Midbrain (tissue), 1 donor: ENCODE measurements at places on chromosomes 1 and 21.

DNA sequence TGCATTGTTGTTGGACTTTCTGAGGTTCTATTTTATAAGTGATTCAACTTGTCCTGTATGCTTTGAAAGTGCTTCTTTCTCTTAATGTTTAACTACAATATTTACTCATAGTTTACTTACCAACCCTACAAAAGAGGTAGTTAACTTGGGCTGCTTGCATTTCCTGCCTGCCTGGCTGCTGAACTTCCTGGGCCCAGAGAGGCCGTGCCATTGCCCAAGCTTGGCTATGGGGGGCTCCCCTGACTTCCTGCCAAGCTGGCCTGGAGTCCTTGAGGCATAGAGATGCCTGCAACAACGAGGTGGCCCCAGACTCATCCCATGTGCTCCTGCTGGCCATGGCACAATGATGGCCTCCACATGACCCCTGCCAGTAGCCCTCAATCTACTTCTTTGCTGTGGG, 361.6 kb upstream of the PLD5 start:
- no peak for DNase-seq

DNA sequence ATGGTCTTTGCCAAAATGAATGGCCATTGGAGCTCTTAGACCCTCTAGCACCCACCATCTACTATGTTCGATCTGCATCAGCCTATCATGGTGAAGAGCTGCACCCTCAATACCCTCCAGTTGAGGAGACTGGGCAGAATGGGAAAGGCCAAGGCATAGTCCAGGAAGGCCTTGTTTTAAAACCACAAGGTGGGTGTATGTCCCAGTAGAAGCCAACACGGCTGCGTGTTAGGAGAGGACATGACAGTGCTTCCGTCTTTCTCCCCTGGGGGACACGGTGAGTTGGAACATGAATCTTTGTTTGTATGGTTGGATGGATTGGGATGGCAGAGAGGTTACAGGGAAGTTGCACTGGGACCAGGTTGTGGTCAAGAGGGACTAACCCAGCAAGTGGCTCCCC, 18.6 kb upstream of the SH3D21 start:
- no peak for DNase-seq

- DNase-seq, result no peak
These were observed 46.8 kb upstream of the C1orf198 start for GRCh38 chr1:230915078-230915477.

DNA sequence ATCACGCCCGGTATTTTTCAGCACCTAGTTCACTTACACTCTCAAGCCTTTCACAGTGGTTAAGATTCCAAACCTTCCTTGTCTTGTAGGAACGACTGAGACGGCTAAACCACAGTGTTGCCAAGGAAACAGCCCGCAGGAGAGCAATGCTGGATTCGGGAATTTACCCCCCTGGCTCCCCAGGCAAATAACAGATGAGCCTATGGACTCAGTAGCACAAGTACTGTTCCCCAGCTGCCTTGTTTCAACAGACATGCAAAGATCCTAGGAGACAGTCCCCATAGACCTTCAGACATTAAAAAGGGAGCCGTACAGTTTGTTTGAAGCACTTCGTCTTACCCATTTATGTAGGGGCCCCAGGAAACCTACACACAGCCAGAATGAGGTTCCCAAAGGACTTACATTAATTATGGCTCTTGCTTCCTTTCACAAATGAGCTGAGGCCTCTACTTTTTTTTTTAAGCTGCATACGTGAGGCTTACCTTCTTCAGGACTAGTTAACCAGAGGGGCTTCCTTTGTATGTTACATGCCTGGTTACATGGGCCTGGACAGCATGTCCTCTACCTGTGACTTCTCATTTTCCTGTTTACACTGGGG, 2.7 kb downstream of the SNAPIN start:
- no peak for DNase-seq

DNA sequence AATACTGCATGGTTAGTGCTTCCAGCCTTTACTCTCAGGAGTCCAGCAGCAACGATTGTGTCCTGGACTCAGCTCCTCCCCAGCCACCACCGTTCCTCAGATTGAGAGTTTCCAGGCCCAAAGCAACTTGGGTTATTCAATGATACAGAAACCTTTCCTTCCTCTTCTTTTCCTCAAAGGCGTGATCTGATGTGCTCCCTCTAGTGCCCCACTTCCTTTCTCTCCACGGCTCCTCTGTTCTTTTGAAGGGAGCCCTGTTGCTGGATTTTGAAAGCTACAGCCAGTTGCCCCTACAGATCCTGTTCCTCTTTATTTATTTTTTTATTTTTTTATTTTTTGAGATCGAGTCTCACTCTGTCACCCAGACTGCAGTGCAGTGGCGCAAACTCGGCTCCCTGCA, 14.1 kb downstream of the CRP start:
- DNase-seq, result no peak

- DNase-seq, result no peak
These were observed 126.2 kb upstream of the SERBP1 start for GRCh38 chr1:67556297-67556900.

DNA sequence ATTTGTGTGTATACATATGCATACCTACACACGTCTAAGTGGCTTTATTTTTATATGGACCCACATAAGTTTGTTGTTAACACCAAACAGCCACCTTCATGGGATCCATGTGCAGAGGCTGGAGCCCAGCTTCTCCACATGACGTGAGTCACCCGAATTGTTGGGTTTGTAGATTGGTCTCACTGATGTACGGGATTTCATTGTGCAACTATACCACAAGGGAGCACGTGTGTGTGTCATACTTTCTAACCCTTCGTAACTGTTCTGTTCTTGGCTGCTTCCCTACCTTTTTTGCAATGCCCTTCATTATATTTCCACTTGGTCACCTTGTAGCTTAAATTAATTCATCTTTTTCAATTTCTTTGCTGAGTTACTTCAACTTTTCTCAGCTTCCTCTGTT, 21.0 kb downstream of the SPRTN start:
- no peak for DNase-seq

DNA sequence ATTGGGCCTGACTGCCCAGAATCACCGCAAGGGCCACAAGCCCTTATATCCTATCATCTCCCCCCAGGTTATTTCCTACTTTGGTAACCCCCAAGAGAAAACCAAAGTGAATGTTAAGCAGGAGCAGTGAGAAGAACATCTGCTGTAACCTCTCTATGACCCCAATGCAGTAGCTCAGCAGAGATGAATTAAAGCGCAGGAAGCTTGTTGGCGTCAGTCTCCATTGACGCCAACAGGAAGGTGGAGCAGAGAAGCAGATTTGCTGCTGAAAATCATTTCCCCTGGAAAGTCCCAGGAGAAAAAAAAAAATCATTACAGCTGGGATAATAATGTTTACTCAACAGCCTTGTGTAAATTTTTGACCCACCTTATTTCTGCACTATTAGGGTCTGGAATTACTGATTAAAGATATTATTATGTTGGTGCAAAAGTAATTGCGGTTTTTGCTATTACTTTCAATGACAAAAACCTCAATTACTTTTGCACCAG, 33.2 kb upstream of the FAM163A start:
- DNase-seq, result no peak

GRCh38 chr1:45437323-45437722, 53.6 kb downstream of the TESK2 start:
- DNase-seq, result no peak

- DNase-seq, result no peak
These were observed 92.1 kb downstream of the OMA1 start for GRCh38 chr1:58454385-58454784.

DNA sequence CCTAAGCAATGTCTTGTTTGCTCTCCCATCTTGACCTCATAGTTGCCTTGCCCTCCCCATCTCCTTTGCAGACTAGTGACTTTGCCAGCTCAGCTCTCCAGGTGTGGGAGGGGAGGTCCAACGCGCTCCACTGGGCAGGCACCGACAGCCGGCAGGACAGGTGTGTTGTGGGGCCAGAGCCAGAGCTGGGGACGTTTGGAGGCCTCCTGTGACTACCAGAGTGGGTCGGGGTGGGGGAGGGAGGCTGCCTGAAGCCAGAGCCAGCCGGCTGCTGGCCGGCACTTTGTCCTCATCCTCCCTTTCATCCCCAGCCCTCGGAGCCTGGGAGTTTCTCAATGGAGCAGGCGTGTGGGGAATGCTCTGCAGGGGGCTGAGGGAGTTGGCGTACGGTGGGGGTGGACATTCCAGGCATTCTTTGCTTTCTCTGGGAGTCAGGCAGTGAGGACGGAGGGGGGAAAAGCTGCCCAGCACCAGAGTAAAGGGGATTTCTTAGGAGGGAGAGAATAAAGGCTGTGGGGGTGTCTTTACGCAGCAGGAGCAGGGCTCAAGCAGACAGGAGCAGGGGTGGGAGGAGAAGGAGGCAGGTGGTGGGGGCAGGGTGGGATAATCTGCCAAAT, 20.2 kb downstream of the NUAK2 start:
- DNase-seq, result no peak

- DNase-seq, result no peak
These were observed 126.0 kb upstream of the IPO9 start for GRCh38 chr1:201702936-201703335.

DNA sequence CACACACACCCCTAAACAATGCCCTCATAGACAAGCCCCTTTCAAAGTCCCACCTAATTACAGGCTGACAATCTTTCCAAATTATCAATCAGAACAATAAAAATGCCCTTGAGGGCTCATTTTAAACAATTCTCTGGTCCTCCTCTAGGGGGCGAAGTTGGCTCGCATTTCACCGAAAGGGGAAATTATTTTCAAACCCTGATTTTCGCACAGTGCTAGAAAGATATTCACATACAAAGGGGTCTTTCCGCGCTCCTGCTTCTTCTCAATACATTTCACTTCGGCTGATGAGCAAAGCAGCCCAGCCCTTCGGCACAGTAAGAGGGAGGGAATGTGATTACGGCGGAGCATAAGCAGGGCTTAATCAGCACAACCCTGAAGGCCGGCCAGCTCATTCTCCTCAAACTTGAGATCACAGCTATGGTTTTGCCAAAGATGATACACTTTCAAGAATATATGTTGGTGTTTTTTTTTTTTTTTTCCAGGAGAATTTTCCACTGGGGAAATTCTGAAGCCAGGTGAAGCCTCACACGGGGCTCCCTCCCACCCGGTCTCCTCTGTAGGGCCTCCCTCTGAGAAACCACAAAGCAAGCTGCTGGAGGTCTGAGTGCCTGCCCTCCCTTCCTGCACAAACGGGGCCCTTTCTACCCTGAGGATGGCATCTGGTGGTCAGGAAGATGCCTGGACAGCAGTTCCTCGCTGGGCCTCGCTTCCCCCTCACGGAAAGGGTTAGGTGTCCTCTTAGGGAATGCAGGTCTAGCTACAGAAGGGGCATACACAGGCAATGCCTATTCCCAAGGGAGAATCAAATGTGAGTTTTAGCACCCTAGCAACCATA, 66.9 kb downstream of the GNG12 start:
- peak; percentile 72 for DNase-seq

GRCh38 chr1:23126801-23127200, 41.9 kb downstream of the LUZP1 start:
- DNase-seq, result no peak

GRCh38 chr1:32327204-32327603, 8.8 kb downstream of the MARCKSL1 start:
- no peak for DNase-seq

DNA sequence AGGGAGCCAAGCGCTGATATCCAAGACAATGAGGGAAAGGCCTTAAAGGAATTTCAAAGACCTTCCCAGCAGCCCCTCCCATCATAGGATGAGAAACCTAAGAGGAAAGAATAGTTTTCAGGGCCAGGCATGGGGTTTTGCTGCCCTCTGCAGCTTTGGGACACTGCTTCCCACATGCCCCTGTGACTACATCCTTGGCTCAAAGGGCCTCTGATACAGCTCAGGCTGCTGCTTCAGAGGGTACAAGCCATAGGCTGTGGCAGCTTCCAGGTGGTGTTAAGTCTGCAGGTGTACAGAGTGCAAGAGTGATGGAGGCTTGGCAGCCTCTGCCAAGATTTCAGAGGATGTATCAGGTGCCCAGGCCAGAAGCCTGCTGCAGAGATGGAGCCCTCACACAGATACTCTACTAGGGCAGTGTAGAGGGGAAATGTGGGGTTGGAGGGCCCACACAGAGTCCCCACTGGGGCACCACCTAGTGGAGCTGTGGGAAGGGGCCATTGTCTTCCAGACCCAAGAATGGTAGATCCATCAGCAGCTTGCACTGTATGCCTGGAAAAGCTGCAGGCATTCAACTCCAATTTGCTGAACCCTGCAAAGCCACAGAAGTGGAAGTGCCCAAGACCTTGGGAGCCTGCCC, 125.8 kb downstream of the SLC45A1 start:
- no peak for DNase-seq

DNA sequence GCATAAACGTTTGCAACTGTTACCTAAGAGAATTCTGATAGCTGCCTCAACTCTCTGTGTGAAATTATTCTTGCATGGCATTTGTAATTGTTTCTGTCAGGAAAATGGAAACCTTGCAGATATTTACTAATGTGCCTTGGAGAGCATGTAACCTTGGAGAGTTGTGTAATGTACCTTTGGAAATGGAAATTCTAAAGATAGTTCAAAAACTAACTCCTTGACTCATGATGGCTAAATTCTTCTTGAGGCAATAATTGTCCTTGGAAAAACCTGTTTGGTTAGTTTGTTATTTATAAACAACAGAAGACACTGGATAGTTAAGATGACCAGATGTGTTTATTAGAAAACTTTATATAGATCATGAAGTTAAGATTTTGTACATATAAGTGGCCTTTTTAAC, 1033.8 kb downstream of the PLA2G4A start:
- DNase-seq, result no peak

- no peak for DNase-seq
These were observed 251.1 kb downstream of the NPHP4 start for GRCh38 chr1:5740865-5741860.

- no peak for DNase-seq
These were observed 38.8 kb upstream of the CTBS start for GRCh38 chr1:84613026-84613425.
